Left lung (tissue), 14 donors: ENCODE measurements at places on chromosomes 12 and 14. TPM values are rescaled to one million over a fixed set of nuclear protein-coding genes. Genes with fewer than 3 reads are reported as not detected.

DNA sequence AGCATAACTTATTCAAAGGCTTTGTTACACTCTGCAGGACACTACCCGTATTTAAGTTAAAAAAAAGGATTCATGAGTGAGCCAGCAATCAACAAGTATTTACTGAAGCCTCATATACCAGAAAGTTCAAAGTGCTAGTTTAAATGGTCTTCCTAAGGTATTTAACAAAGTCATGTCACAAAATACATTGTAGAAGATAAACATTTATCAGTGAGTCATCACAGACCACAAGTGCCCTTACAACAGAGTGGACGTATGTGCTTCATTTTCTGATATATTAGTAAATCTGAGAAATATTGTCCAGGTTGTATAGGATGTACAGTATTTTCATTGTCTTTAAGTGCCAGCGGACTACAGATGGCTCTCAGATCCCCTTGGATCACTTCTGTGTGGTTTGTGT is 24.2 kb downstream of the FLRT2 start:
- no peak for DNase-seq

Gene FBRSL1
- polyA plus RNA-seq, result 58.7 TPM

GRCh38 chr12:45907955-45908354 is 82.4 kb downstream of the SCAF11 start:
- no peak for DNase-seq

Gene SLC25A47
- not detected for polyA plus RNA-seq
